ENCODE measurements at places on chromosomes 7 and 10. TPM values are rescaled to one million over a fixed set of nuclear protein-coding genes. Genes with fewer than 3 reads are reported as not detected.

Gene SFTPA1
- total RNA-seq: not detected

Gene ZNF398
- 7.2 TPM for total RNA-seq

Gene TMEM139
- total RNA-seq: 1.6 TPM

DNA sequence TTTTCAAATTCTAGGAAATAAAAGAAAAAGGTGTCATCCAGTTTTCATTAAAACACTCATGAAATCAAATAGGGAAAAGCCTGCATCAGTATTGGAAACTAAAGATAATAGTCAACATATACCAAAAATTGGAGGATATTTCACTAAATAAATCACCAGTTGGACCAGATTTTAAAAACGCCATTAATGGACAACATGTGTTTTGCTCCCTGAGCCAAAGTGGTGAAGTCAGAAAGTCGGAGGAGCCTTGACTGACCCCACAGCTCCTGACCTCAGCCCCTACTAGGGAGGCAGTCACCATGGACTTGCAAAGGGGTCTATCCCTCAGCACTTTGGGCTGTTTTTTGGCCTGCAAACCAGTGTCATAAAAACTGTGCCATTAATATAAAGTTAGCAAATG, 98.3 kb upstream of the SEC61G start:
- no peak overlapping the region for H3K27ac ChIP-seq
- H3K4me1 ChIP-seq: no peaks in the 10 kb centered on the region
- H3K36me3 ChIP-seq: no peaks in the 10 kb centered on the region
- no peak for DNase-seq
- H3K27me3 ChIP-seq: peaks cover 16% of the 10 kb centered on the region

GRCh38 chr7:20700453-20701227, 85.2 kb downstream of the ABCB5 start:
- no peaks in the 10 kb centered on the region for H3K4me1 ChIP-seq
- no peaks in the 10 kb centered on the region for H3K36me3 ChIP-seq
- H3K27ac ChIP-seq: no peak overlapping the region
- H3K4me3 ChIP-seq: no peak overlapping the region
- DNase-seq: no peak

DNA sequence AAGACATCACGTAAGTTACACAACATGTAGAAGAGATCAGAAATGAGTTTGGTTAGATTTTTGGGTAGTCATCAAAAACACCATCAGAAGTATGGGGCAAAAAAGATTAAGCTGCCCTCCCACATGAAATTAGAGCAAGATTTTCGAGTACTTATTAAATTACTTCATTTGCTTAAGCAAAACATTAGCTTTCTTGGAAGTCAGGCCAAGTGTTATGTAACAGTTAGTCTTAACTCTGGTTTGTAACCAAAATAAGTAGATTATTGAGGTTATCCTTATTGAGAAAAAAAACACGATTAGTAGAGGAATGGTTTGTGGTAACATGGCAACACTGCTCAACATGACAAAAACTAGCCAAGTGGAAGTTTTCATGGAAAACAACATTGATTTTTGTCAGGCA, 37.9 kb downstream of the HBP1 start:
- H3K27ac ChIP-seq: no peak overlapping the region
- no peak for DNase-seq
- H3K4me1 ChIP-seq: no peaks in the 10 kb centered on the region

DNA sequence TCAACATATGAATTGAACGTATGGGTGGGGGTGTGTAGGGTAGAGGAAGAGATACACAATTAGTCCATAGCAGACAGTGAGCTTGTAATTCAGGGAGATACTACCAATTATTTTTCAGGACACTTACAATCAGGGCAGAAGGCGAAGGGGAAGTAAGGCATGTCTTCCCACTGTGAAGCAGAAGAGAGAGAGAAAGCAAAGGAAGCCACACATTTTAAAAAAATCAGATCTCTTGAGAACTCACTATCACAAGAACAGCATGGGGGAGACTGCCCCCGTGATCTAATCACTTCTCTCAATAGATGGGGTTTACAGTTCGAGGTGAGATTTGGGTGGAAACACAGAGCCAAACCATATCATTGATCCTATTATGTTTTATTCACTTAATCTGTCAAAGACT, 116.4 kb upstream of the RPA3 start:
- DNase-seq: no peak
- H3K27ac ChIP-seq: no peak overlapping the region
- H3K36me3 ChIP-seq: no peaks in the 10 kb centered on the region
- no peak overlapping the region for H3K4me3 ChIP-seq
- H3K4me1 ChIP-seq: peaks cover 8% of the 10 kb centered on the region
- H3K27me3 ChIP-seq: no peaks in the 10 kb centered on the region

DNA sequence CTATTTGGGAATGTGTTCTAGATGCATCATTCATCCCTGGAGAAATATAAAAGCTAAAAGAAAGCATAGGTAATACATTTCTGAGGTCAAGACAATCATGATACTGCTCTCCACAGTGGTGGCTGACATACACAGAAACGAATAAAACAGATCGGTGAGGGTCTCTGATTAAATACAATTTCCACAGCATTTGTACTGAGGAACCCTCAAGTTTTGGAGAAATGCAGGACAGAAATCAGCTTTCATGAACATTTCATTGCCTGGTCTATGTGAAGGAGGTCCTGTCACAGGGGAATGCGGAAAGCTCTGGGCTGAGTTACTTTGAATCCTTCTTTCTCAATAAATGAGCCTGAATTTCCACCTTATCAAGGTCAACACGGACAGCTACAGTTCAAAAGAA, 67.9 kb upstream of the ITGB1 start:
- no peak for DNase-seq
- no peak overlapping the region for H3K4me3 ChIP-seq
- H3K27ac ChIP-seq: no peak overlapping the region
- peaks cover 33% of the 10 kb centered on the region for H3K4me1 ChIP-seq
- H3K27me3 ChIP-seq: peaks cover 3% of the 10 kb centered on the region
- no peaks in the 10 kb centered on the region for H3K36me3 ChIP-seq

All from activated CD8-positive, alpha-beta T cell treated with anti-CD3 and anti-CD28 coated beads for 36 hours (primary cell).